ENCODE measurements at places on chromosomes 2 and 18.

GRCh38 chr2:227477291-227477690 is 5.3 kb downstream of the AGFG1 start:
- DNase-seq, result no peak

DNA sequence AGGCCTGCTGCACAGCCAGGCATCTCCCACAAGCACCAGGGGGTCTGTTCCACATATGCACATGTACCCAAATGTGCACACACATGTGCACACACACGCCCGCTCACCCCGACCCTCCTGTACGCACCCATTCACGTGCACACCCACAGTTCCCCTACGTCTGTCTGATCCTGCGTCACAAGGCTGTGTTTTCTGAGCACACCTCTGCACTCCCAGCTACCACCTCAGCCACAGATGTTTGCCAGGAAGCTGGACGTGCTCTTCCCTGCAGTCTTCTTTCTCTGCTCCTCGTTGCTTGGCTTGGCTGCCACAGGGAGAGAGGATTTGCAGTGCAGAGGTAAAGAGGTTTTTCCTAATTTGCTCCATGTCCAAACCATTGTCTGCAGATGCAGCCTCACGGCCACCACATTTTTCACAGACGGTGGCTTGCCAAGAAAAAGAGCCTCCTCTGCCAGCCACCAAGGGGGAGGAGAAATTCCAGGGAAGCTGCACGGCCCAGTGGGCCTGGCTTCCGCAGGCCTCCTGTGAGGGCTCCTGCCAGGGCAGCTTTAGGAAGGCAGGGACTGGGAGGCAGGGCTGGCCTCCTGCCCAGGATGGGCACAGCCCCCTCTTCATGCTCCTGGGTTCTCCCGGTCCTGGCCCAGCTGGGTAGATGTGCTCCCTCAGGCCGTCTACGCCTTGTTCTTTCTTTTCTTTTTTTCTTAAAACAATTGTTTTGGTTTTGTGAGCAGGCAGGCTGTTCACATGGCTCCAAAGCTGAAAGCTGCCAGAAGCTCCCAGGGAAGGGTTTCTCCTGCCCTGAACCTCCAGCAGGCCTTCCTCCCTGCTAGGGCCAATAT is 29.3 kb upstream of the HS6ST1 start:
- DNase-seq, result no peak

DNA sequence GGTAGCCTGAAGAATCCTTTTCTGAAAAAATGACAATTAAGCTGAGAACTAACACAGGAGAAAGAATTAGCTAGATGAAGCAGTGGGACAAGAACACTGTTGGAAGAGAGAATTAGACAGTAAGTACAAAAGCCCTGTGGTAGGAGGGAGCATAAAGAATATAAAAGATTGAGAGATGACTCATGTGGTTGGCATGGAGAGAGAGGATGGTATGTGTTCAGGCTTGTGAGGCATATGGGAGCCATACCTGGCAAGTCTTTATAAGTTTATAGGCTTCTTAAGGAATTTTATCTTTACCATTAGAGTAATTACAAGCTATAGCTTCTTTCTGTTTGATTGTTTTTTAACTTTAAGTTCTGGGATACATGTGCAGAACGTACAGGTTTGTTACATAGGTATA is 325.0 kb downstream of the ARL6IP6 start:
- DNase-seq, result no peak

DNA sequence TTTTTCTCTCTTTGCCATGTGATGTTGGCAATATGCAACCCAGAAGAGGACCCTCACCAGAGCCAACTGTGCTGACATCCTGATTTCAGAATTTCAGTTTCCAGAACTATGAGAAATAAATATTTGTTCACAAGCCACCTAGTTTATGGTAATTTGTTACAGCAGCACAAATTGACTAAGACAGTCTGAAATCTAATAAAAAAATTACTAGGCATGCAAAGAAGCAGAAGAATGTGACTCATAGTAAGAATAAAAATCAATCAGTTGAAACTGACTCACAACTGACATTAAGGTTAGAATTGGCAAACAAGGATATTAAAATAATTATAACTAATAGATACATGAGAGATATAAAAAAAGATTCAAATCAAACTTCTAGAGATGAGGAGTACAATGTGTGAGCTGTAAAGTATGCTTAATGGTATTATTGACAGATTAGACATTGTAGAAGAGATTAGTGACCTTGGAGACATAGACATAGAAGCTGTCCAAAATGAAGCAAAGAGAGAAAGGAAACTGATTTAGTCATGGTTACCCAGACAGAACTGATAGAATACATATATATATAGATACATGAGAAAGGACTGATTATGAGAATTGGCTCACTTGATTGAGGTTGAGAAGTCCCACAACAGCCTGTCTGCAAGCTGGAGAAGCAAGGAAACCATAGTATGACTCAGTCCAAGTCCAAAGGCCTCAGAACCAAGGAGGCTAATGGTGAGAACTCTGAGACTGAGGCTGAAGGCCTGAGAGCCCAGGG is 27.8 kb upstream of the TTC39C start:
- no peak for DNase-seq

DNA sequence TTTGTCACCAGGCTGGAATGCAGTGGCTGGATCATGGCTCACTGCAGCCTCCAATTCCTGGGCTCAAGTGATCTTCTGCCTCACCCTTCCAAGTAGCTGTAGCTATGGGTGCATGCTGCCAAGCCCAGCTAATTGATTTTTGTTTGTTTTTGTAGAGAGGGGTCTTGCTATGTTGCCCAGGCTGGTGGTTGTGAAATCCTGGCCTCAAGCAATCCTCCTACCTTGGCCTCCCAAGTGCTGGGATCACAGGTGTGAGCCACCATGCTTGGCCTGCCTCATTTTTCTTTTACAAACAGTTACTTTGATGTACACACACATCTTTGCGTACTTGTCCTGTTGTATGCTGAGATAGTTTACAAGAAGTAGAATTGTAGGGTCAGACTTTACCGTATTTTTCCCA is 13.1 kb upstream of the ANKRD12 start:
- no peak for DNase-seq

DNA sequence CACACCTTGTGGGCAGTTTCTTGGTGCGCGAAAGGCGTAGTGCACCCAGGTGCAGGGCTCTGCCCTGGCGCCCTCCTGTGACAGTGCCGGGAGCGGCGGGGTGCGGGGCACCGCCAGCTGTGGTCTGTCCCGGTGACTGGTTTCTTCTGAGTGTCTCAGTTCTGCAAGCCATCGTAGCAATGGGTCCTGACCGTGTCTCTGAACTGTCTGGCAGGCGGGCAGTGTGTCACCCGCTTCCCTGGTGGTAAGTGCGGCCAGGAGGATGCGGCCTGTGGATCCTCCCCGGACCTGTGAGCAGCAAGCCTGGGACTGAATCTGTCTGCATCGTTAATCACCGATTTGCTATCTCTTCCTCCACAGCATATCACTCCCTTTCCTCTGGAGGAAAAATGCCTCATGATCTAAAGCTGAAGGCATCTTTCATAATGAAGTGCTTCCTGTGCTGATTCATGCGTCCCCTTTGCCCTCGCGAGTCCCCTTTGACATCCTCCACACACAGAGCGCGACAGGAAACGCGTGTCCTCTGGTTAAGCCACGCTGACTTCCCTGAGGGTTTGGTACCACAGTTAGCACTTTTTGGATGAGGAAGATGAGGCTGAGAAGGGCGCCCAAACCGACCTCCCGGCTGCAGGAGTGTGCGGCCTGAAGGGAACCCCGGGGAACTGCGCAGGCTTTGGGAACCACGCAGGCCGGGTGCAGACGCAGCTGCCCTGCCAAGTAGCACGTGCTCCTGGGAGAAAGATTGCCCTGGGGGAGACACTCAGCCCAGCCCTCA is 416.0 kb upstream of the HS6ST1 start:
- DNase-seq, result no peak

- DNase-seq, result no peak
Measured at GRCh38 chr18:3993941-3994687, 461.0 kb downstream of the DLGAP1 start.

GRCh38 chr2:175151791-175152190 is 16.2 kb downstream of the ATF2 start:
- DNase-seq, result no peak

GRCh38 chr2:196466581-196466980 is 172.9 kb upstream of the CCDC150 start:
- no peak for DNase-seq

- DNase-seq, result no peak
Measured at GRCh38 chr2:219182331-219183150, 4.5 kb downstream of the RETREG2 start.

GRCh38 chr2:233413559-233414272 is 59.4 kb downstream of the DGKD start:
- no peak for DNase-seq

- DNase-seq, result no peak
Measured at GRCh38 chr18:2304378-2305175, 266.7 kb downstream of the METTL4 start.

- no peak for DNase-seq
Measured at GRCh38 chr2:240786871-240787311, 33.1 kb downstream of the KIF1A start.

- DNase-seq, result no peak
Measured at GRCh38 chr2:64124571-64124970, 19.6 kb downstream of the PELI1 start.

GRCh38 chr2:37244017-37244416 is 12.6 kb downstream of the NDUFAF7 start:
- DNase-seq, result no peak

DNA sequence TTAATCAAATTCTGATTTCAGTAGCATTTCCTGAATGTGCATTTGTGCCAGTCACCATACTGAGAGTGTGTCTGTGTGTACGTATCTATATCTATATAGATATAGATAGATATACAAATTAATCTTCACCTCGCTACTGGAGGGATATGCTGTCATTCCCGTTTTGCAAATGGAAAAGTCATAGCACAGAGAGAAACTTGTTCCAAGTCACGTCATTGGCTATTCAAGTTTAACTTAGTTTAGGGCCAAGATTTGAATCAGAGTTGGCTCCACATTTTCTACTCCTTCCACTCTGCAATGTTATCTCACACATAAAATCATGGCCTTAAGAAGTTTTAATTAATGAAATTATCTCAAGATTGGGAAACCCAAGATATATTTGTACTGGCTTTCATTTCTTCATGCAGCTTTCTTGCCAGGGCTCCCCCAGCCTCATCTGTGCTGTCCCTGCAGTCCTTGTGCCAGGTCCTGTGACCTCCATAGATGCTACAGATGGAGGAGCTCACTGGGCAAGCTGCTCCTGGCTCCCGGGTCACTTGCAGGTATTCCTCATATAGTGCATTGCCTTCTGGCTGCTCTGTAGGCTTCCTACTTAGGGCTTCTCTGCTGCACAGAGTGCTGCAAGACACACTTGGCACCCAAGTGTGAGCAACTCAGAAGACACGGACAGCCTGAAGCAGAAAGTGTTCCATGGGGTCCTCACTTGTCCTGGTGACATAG is 245.8 kb downstream of the KCNS3 start:
- no peak for DNase-seq

DNA sequence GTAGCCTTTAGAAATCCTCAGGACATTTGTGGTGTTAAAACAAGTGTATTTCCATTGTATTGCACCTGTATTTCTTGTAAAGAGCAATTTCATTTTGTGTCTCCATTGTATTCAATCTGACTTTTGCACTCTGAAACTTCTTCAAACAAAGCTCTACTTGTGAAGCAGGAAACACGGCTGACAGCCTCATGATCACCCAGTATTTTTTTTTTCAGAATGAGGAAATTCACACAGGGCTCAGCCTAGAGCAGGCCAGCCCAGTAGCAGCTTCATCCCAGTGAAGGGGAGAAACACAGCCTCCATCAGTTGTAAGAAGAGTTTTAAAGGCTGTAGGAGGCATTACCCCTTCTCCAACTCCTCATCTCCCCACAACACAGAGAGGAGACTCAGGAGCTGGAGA is 175.9 kb upstream of the KLHL29 start:
- no peak for DNase-seq

- DNase-seq, result no peak
Measured at GRCh38 chr18:49399003-49399402, 61.4 kb downstream of the DYM start.

DNA sequence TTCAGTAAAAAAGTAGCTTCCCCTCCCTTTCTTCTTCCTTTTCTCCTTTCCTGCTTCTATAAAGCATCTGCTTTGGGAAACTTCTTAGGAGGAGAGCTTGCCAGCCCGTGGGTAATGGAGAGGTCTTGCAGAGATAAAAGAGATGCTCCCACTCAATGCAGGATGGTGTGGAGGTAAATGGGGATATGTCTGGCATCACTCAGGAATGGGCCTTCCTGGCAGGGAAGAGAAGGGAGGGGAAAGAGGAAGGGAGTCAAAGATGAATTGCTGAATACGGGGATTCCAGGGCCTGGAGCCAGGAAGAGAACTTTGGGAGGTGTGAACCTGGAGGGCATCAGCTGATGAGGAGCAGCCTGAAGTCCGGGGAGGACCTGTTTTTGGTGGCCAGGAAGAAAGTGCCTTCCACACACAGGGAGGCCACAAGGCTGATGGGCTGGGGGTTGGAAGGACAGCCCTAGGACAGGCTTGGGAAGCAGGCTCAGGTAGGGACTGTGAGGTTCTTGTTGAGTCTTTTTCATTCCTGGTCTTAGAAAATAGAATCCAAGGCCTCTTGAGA is 25.2 kb downstream of the IL1B start:
- no peak for DNase-seq

DNA sequence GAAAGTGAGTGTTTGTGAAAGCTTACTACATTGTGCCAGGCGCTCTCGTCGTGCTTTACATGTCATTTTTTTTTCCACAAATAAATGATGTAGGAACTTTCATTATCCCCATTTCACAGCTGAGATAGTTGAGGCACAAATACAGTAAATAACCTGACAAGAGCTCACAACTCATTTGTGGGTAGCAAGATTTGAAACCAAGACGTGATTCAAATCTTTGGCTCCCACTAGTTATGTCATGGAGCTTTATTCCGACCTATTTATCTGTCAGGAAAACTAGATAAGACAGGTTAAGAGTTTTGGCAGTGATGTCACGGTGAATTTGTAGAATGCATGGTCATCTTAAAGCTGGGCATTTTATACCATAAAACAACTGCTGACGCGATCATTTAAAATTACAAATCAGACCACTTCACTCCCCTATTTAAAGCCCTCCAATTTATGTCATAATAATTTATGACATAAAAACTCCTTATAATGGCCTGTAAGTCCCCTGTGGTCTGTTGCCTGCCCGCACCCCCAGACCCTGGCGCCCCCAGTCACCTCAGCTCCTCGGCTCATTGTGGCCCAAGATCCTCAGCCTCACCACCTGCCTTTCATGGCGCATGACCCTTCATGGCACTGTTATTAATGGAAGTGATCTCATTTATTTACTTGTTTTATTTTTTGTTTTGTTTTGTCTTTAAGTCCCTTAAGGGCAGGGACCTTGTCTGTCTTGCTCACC is 678 bp upstream of the ZNF24 start:
- no peak for DNase-seq

DNA sequence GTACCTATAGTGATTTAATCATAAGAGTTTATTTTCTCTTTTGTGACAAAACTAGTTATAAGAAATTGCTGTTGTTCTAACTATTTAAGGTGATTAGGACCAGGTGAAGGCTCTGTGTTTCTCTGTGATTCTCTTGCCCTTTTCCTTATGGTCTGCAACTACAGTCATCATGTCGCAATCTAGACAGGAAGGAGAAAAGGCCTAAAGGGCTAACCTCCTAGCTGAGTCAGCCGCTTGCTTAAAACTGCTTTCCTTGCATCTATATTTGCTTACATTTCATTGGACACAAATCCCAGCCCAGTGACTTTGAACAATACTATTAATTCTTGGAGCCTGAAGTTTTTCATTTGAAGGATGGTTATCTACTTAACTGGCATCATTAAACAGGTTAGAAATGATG is 93.1 kb downstream of the PIK3C3 start:
- no peak for DNase-seq

GRCh38 chr2:166627893-166628292 is 133.8 kb upstream of the SCN7A start:
- DNase-seq, result no peak

Measured in HEK293T (cell line).